Dermis blood vessel endothelial cell (primary cell): ENCODE measurements at places on chromosomes 2 and 18.

DNA sequence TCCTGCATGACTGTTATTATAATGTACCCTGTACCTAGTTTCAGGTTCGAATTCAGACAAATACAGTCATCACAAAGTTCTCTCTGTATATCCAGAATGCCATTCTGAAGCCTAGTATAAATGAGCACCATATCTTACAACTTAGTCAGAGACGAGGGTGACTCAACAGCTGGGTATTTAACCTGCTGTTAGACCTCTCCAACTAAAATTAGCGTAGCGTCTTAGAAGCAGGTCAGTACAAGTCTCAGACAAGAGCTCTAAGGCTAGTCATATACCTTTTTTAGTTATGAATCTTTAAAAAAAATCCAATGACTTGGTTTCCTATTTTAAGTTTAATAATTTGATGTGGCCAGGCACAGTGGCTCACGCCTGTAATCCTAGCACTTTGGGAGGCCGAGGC, 74.1 kb downstream of the CABYR start:
- DNase-seq = peak; percentile 54

DNA sequence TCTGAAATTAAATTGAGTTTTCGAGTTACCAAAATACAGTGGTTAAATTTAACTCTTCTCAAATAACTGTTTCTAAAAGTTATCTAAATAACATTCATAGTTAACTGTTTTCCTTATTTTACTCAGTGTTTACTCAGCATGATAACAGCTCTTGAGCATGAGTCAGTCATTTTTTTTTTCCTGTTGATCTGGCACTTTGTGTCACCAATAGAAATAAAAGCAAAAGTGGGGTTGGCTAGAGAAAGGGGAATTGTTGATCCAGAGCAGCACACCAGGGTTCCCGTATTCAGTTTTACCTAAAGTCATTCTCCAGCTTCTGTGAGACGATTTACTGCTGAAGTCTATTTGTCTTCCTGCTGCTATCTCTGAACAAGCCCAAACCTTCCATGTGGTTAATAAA, 851.6 kb downstream of the DCC start:
- DNase-seq = no peak

GRCh38 chr2:9967053-9967775, 15.7 kb downstream of the GRHL1 start:
- no peak for DNase-seq

GRCh38 chr2:62586981-62587380, 81.0 kb upstream of the TMEM17 start:
- DNase-seq = no peak

DNA sequence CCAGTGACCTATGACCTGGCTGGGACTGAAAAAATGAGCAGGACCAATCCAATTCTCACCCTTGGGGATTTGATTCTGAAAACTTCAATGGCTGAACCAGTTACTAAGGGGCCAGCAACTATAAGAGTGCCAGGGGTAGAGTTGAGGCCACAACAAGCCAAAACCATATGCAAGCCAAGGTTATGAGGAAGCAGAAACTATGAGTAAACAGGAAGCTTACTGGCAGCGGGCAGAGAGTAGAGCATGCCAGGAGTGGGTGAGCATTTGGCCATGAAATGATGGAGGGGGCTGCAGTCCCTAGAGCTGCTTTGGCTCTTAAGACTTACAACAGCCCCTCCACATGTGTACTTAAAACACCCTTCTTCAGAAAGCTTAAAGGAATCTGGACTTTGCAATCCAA, 82.4 kb downstream of the RBMS1 start:
- DNase-seq = peak; percentile 68

DNA sequence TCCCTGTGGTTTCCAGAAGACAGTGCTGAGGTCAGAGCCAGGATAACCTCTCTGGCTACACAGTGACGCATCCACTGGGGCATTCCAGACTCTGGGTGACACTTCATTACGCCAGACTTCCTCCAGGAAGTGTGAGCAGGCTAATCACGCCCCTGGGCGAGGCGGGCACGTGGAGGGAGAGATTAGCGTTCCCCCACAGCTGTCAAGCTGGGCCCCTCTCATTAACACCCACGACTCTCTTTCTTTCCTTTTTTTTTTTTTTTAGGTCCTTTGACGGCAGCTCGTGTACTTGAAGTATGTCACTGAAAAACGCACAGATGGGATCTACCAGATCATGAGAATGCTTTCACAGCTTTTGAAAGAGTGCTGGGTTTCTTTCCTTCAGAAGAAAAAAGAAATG, 274.6 kb downstream of the AFF3 start:
- DNase-seq = peak; percentile 75

DNA sequence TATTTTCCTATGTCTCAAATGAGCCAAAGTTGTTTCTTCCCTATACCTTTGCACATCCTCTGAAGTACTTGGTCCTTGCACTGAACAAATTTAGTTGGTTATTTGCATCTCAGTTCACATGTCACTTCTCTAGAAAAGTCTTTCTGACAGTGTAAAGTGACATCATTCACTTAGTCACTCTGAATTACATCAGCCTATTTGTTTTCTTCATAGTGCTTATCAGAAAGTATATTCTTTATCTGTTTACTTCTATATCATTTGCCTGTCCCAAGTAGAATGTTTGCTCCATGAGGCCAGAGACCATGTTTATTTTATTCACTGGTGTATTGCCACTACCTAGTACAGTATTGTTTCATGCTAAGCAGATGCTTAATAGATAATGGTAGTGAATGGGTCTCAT, 173.7 kb downstream of the HNMT start:
- DNase-seq = no peak
